ENCODE measurements at places on chromosomes 5 and 9. TPM values are rescaled to one million over a fixed set of nuclear protein-coding genes. Genes with fewer than 3 reads are reported as not detected.

DNA sequence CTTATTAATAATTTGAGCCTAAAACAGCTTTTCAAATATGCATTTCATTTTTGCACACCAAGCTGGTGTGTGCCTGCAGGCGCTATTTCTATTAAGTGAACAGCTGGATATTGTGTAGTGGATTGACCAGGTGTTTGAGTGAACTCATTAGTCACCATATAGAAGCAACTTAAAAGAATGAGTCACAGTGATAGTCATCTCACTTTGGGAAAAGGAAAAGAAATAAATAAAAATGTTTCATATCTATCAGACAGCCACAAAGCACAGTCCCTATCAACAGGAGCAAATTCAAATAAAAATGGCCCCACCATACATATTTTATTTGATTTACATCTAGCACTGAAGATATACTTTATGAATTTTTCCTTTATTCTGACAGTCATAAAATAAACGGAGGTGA is 456.5 kb upstream of the CDH9 start:
- H3K4me3 ChIP-seq: no peak overlapping the region
- no peaks in the 10 kb centered on the region for H3K27me3 ChIP-seq
- H3K36me3 ChIP-seq: no peaks in the 10 kb centered on the region
- no peaks in the 10 kb centered on the region for H3K4me1 ChIP-seq
- no peak for DNase-seq

- no peak overlapping the region for H3K27ac ChIP-seq
- no peak overlapping the region for H3K4me3 ChIP-seq
- DNase-seq: no peak
- no peaks in the 10 kb centered on the region for H3K4me1 ChIP-seq
- no peaks in the 10 kb centered on the region for H3K27me3 ChIP-seq
Observed at GRCh38 chr9:11457825-11458790, 845.3 kb upstream of the PTPRD start.

Gene AMBP
- polyA plus RNA-seq: not detected

GRCh38 chr9:79970146-79970425 is 398.3 kb downstream of the TLE4 start:
- H3K4me3 ChIP-seq: no peak overlapping the region
- no peaks in the 10 kb centered on the region for H3K36me3 ChIP-seq
- H3K27ac ChIP-seq: peak overlapping the region; percentile 22

DNA sequence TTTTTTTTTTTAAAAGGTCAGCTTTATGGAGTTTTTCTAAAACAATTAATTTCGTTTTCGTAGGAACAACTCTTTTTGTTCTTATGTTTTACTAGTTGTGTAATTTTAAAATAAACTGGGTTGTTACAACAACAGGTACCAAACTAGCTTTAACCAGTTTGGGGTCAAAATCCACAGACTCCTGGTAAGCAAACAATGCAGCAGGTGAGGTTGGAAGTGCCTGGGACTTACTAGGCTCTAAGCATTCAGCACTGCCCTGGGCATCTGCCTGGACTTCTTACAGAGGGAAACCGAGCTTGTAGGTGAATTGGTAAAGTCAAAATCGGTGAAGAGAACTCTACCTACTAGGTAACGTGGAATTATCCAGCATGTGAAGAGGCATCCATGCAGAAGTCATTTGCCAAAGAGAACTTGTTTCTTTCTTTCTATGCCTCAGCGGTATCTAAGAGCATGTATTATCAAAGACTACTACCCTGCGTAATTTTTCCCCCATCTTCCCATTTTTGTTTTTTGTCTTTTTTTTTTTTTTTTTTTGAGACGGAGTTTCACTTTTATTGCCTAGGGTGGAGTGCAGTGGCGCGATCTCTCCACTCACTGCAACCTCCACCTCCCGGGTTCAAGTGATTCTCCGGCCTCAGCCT is 145.4 kb downstream of the KCTD16 start:
- H3K36me3 ChIP-seq: no peaks in the 10 kb centered on the region
- H3K27ac ChIP-seq: no peak overlapping the region
- H3K4me1 ChIP-seq: no peaks in the 10 kb centered on the region
- no peak for DNase-seq
- no peak overlapping the region for H3K4me3 ChIP-seq
